ENCODE measurements at places on chromosomes 16 and 17.

DNA sequence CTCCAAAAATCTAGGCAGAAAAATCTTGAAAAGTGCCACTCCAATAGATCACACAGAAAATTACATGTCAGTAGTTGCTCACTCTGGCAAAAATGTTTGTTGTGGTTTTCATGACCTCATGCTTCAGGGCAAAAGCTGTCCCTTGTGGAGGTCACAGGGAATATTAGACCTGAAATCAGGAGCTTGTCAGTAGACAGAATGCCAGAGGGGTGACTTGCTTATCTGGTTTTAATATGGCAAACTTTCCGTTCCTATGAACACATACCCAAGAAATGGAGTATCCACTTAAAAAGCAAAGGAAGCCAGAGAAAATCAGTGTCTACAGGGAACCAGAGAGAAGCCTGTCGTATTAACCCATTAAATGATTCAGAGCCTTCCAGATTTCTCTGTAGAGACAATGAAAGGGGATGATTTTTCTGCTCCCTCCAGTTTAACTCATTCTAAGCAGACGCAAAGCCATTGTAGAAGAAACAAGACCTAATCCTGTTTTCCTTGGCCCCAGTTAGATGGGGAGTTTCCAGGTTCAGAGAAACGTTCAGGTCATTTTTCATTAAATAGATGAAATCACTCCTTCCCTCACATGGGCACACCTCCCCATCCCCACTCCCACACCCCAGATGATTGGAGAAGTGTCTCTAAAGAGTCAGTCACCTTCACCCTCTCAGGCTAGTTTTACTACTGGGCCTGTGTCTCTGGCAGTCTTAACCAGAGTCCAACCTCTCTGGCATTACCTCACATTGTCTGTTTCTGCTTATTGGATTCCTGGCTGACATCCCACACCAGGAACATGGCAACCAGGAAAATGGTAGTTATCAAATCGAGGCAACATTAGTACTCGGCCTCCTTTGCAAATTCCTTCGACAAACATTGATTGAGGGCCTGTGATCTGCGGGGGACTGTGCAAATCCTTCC lies 6.0 kb downstream of the SOX9 start:
- no peak for DNase-seq

GRCh38 chr17:8629371-8630226 lies 926 bp downstream of the MYH10 start:
- no peak for DNase-seq

GRCh38 chr16:9351440-9351839 lies 260.0 kb downstream of the HAPSTR1 start:
- DNase-seq, result no peak

DNA sequence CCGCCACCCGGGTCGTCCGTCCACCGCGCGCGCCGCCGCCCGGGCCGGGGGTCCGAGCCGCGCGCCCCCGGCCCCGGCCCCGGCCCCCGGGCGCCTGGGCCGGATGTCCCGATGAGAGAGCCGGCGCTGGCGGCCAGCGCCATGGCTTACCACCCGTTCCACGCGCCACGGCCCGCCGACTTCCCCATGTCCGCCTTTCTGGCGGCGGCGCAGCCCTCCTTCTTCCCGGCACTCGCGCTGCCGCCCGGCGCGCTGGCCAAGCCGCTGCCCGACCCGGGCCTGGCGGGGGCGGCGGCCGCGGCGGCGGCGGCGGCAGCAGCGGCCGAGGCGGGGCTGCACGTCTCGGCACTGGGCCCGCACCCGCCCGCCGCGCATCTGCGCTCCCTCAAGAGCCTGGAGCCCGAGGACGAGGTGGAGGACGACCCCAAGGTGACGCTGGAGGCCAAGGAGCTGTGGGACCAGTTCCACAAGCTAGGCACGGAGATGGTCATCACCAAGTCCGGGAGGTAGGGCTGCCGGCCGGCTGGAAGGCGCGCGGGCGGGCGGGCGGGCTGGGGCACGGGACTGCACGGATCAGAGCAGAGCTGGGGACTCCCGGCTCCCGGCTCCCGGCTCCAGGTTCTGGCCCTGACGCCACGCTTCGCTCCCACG lies 548 bp downstream of the TBX2 start:
- DNase-seq, result no peak

- DNase-seq, result no peak
These were observed 527 bp downstream of the UNC45B start for GRCh38 chr17:35148144-35148543.

DNA sequence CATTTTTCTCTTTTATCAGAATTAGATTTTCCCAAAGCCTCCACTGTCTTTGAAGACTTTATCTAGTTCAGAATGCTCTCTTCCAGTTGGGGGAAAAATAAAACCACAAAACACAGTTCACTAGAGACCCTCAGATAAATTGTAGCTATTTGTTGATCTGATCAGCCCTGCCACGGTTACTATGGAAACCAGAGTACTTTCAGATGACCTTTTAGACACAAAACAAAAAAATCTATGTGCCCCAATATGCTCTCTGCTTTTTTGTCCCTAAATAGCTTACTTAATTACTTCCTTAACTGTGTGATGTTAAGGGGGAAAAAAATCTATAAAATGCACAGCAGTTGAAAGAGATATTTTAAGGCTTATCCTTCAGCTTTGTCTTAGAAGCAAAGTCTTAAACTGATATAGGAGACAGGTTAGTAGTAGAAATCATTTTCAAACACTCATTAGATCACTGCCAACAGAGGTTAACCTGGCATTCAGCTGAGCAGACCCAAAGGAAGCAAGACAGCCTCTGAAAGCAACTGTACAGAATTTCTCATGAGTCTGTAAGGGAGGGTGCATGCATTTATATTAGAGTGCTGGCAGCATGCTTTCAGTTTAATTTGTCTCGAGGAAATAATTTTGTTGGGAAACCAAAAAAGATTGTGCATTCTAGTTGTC lies 129.9 kb upstream of the CACNG5 start:
- DNase-seq, result no peak

DNA sequence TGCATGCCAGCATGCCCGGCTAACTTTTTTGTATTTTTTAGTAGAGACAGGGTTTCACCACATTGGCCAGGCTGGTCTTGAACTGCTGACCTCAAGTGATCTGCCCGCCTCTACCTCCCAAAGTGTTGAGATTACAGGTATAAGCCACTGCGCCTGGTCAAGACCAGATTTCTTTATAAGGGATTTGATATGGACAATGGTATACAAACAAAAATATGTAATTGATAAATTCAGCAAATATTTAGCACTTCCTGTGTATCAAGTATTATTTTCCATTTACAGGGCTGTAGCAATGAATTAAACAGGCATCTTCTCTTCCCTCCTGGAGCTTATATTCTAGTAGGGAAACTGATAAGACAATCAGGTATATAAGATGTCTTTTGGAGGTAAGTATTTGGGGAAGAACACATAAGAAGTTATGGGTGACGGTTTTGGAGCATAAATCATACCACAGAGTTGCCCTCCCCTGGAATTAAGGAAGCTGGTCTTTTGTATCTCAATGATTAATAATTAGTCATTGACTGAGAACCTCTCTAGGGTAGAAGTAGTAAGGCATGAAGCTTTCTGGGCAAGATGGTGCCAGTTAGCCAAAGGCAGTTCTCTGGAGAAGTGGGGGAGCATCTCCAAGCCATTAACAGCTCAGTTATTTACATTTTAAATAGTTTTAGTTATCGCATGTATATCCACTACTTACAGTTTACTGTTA lies 35.8 kb downstream of the TANC2 start:
- no peak for DNase-seq

- no peak for DNase-seq
These were observed 13.7 kb downstream of the ZNF213 start for GRCh38 chr16:3148256-3149192.

- no peak for DNase-seq
These were observed 24.9 kb downstream of the CCL4 start for GRCh38 chr17:36128411-36128978.

GRCh38 chr16:75351183-75351582 lies 82.1 kb downstream of the CFDP1 start:
- no peak for DNase-seq

DNA sequence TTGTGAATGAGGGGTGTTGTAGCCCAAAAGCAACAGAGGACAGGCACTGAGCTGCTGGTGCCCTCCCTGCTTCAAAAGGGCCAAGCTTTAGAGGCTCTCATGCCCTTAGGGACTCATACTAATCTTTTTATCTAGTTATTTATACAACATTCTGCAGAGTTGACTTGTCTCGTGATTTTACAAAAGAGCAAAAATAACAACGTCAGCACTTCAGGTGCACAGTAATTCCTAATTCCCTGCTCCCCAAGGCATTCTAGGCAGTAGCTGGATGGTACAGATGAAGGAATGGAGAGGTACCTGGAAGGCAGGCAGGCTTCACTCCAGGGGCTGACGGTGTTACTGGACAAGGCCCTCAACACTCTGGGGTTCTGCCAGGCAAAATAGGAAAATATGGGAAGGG lies 406.7 kb upstream of the CCL2 start:
- no peak for DNase-seq
